ENCODE measurements at places on chromosomes 5 and 9.

DNA sequence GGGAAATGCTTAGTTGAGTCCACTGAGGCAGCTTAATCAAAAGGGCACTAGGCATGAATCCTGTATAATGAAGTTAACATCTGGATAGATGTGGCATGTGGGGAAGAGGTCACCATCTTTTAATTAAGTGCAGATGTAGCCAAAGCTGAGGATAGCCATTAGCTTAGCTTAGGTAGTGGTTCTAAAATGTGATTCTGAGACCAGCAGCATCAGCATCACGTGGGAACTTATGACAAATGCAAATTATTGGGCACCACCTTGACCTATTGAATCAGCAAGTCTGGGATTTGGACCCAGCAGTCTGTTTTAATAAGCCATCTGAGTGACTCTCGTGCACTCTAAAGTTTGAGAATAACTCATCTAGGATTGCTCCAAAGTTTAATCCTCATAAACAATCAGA lies 63.8 kb downstream of the SNCAIP start:
- no peak for DNase-seq

- DNase-seq = no peak
Observed at GRCh38 chr9:8883321-8883720, 1083.7 kb upstream of the DMAC1 start.

GRCh38 chr5:96896806-96897205 lies 20.5 kb downstream of the ERAP2 start:
- no peak for DNase-seq

DNA sequence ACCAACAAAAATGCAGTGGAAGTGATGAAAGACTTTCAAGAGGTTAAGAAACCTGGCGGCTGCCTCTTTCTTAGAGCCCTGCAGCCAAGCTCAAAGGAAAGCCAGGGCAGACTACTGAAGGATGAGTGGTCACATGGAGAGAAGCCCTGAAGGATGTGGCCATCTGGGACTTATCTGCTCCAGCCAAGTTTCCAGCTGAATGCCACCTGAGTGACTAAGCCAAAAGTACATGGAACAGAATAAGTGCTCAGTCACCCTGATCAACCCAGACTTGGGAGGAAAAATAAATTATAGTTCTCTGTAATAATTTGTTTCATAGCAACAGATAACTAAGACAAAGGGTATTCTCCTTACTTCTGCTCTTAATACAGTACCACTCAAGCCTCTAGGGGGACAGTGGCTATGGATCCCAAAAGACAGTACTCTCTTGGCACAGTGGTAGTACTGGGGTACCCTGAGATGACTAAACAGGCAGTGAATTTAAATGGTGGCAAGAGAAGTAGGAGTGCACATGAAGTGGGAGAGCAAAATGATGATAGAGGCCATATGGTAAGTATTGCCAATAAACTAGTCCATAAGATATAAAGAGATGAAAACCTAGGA lies 182.3 kb downstream of the ELAVL2 start:
- no peak for DNase-seq

- no peak for DNase-seq
Observed at GRCh38 chr5:128357226-128357625, 180.8 kb downstream of the FBN2 start.

- no peak for DNase-seq
Observed at GRCh38 chr9:136533775-136534157, 12.1 kb downstream of the NOTCH1 start.

- no peak for DNase-seq
Observed at GRCh38 chr5:163916376-163916775, 411.0 kb downstream of the MAT2B start.

DNA sequence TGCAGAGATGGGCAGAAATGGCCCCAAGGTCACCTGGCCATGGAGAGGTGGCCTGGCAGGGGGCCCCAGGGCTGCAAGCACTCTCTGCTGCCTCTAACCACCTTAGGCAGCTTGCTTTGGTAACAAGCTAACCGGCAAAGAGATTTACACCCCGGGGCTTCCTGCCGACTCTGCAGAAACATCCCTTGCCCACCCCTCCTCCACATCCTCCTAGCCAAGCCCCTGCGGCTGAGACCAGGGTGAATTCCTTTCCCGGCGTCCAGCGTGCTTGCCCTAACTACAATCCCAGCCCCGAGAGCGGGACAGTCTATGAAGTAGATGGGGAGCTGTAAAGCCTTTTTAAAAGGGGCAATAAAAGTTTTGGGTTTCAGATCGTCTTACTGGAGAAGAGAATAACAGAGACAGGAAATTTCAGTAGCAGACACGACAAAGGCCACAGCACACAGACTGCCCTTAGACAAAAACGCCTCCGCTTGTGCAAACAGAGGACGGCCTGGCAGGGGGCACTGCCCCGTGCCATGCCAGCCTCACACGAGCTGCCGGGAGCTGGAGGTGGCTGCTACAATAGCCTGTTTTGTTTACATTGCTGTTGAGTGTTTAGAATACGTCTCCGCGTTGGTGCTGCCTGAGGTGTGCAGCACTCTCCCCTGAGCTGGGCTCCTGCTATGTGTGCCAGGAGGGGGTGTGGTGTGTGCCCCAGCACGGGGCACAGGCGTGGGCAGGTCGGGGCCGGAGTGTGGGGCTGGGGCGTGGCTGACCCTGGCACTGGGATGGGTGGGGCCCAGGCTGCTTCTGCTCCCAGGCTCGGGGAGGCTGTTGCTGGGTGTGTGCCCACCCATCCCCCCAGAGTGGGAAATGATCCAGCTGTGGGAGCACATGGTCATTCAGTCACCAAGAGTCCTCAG lies 15.3 kb downstream of the MYMK start:
- DNase-seq = no peak

GRCh38 chr5:26310415-26310814 lies 728.0 kb downstream of the CDH9 start:
- DNase-seq = no peak

- DNase-seq = no peak
Observed at GRCh38 chr9:91037511-91038482, 236.2 kb downstream of the SYK start.

GRCh38 chr9:34375901-34376595 lies 650 bp downstream of the MYORG start:
- no peak for DNase-seq

DNA sequence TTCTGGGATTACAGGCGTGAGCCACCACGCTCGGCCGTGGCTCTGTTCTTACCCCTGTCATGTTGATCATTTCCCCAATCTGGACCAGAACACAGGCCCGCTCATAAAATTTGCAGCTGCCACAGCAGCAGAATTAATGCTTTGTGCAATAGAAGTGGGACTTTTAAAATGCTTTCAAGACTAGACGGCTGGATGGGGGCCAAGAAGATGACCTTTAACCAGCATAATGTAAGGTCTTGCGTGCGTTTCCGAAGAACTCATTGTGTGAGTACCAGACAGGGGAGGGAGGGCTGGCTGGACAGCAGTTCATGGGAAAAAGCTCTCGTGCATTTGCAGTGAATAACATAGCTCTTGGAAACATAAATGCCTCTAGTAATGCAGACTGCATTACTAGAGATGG lies 3.5 kb upstream of the WDR38 start:
- DNase-seq = no peak

DNA sequence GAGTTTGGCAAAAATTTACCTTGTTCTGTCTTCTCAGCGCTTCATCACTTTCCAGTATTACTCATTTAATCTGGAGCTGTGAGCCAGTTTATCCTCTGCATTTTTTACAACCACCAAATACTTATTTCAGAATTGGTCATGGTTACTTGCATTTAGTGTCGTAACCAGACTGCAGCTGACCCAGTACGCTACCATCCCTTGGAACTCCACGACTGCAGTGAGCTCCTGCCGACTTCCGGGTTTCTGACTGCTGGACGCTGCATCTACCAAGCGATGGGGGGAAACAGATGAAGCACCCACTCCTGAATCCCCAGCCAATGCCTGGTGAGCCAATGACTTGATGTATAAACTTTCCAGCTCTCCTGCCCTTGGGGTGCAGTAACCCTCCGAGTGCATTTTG lies 174.4 kb upstream of the PRLR start:
- DNase-seq = no peak

DNA sequence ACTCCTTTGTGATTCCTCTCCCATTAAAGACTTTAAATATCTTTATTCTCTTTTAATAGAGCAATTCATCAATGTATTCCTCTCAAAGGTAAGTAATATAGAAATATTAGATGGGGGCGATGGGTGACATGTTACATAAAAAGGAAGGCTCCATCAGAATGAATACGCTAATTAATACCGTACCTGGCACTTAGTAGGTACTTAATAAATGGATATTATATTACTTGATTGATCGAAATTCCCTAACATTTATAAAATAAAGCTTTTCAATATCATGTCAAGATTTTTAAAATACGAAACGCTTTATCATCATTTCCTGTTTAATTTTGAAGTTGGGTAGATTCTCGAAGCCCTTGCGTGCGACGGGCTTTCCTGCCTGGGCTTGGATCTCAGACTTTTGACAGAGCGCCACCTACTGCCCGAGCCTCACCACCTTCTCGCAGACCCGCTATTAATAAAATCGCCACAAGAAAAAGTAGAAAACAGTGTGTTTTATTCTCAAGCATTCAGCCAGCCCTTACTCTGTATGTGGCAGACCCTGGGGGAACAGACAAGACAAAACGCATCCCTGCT lies 99.4 kb downstream of the C5orf15 start:
- peak; percentile 9 for DNase-seq

GRCh38 chr5:158200619-158201018 lies 341.7 kb upstream of the CLINT1 start:
- no peak for DNase-seq

Measured in C1 segment of cervical spinal cord (tissue), 14 donors.